Activated CD4-positive, alpha-beta T cell treated with anti-CD3 and anti-CD28 coated beads for 36 hours (primary cell): ENCODE measurements at places on chromosomes 3 and 15. TPM values are rescaled to one million over a fixed set of nuclear protein-coding genes. Genes with fewer than 3 reads are reported as not detected.

Gene DUOXA2
- total RNA-seq: not detected

Gene GOLGA6L6
- total RNA-seq: not detected

Gene PLD1
- total RNA-seq: 1.2 TPM

Gene CCDC191
- 2.2 TPM for total RNA-seq

Gene LINGO1
- not detected for total RNA-seq

Gene ARL6IP5
- total RNA-seq: 60.4 TPM

Gene CRTAP
- total RNA-seq: 43.4 TPM

Gene GPR62
- total RNA-seq: not detected

Gene SLC35A5
- total RNA-seq: 18.7 TPM

Gene CLRN1
- total RNA-seq: not detected

Gene DNAJC19
- 55.0 TPM for total RNA-seq

Gene STRA6
- not detected for total RNA-seq

Gene CHRM5
- total RNA-seq: not detected

Gene KLHL40
- total RNA-seq: not detected

Gene FHIT
- total RNA-seq: 10.2 TPM

Gene NUDT16
- total RNA-seq: 4.0 TPM

Gene CADM2
- total RNA-seq: 0.05 TPM

Gene CHST13
- total RNA-seq: not detected

Gene XRN1
- total RNA-seq: 54.2 TPM

Gene GCSAM
- total RNA-seq: 9.3 TPM

Gene ROPN1
- not detected for total RNA-seq

Gene SAXO2
- total RNA-seq: 4.4 TPM
